Femur (tissue), 1 donor: ENCODE measurements at places on chromosomes 11 and 22.

DNA sequence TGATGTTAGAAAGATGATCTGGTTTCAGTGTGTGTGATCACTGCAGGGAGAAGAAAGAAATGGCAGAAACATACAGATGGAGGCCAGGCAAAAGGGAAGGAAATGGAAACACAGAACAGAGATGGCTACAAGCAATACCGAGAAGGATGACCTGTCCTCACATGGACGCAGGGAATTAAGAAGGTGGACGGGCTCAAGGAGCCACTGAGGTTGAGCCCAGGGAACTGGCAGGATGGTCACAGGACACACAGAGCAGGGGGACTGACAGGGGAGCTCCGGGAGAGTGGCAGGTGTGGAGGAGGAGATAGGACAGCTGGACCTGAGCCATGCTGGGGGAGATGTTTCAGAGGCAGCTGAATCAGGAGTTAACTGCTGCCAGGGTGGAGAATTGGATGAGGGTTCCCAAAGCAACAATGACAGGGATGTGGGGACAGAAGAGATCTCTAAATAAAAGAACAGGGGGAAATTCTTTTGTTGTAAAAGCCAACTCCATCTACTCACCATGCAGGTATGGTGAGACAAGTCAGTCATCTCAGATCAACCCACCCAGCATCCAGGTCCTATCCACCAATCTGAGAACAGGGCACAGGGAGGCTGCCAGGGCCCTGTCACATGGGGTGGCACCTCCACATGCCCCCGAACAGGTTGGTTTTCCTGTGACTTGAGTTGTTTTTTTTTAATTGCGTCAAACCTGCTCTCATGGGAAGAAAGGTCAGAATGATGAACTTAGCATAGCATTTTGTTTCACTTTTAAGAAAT, 26.3 kb downstream of the KLHL22 start:
- no peak for DNase-seq

DNA sequence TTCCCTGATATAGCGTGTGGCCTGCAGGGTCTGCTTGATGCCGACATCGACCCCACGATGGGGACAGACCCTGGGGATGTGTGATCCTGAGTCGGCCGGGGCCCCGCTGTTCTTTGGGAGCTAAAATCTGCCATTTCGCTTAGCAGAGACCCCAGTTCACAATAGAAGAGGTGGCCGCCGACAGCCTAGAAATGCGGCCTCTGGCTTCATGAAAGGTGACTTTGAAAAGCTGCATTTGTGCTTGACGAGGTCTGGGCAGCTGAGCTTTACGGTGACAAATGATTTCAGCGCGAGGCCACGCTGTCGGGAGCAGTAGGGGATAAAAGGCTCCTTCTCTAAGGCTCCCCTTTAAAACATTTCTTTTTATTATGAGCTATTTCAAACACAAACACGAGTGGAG, 71.7 kb downstream of the RPS6KA4 start:
- no peak for DNase-seq

- DNase-seq = no peak
Observed at GRCh38 chr11:9139628-9140357, 48.4 kb upstream of the SCUBE2 start.

DNA sequence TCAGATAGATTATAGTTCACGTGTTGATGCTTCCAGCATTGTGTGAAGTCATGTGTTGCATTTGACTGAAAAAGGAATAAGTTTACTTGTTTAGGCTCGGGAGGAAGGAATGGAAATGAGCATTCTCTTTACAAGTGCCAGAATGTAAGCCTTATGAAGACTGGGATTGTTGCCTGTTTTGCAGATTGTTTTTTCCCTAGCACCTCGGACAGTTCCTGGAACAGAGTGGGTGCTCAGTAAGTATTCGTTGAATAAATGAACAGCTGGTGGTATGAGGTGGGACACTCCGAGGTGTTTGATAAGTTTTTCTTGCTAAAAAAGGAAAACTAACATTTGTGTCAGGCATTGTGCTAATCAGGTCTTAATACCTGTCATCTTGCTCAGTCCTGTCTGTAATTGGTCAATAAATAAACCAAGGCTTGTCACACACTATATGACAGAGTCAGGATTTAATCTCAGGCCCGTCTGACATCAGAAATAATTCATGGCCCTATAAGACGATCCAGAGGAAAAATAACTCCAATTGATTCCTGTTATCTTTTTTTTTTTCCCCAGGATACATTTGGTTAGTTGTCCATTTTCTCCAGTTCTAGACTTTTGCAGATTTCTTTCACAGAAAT, 304.7 kb downstream of the NELL1 start:
- DNase-seq = no peak

DNA sequence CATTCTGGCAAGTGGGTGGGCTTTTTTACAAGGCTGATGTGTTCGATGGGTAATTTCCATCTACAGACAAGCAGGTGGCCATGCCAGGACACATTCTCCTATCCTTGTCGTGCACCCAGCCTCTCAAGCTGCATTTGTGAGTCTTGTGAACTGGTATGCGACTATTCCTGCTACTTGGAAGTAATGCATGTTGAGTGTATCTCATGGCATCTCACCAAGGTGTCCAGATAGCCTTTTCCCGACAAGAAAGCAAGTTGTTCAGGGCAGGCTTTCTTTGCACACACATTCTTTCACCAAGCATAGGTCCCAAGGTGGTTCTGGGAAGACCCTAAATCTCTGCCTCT, 18.8 kb upstream of the SYT13 start:
- no peak for DNase-seq

DNA sequence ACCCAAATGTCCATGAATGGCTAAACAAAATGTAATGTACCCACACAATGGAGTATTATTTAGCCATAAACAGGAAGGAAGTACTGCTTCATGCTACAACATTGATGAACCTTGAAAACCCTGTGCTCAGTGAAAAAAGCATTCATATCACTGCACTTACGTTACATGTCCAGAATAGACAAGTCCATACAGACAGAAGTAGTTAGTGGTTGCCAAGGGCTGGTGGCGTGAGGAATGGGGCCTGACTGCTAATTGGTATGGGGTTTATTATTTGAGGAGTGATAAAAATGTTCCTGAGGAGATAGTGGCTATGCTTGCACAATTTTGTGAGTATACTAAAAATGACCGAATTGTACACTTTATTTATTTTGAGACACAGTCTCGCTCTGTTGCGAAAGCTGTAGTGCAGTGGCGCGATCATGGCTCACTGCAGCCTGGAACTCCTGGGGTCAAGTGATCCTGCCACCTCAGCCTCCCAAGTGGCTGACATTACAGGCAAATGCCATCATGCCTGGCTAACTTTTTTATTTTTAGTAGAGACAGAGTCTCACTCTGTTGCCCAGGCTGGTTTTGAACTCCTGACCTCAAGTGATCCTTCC, 7.7 kb upstream of the SYVN1 start:
- no peak for DNase-seq

GRCh38 chr11:15967966-15968365, 388.4 kb downstream of the SOX6 start:
- no peak for DNase-seq

GRCh38 chr22:41656556-41656955, 32.1 kb downstream of the SNU13 start:
- DNase-seq = no peak

DNA sequence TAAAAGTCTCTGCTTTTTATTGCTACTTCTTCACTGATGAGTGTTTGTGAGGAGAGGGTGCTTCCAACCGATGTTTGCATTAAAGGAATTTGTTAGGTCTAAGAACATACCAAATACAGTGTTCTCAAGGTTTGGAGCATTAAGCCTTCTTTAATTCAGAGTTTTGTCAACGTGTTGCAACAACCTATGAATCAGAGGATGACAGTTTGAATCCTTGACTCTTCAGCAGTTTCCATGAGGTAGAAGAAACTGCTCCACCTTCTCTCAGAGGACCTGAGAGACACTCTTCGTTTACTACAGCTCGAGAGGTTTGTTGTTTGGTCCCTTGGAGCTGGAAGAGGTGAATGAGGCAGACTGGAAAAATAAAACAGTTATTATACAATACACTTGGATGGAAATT, 55.7 kb downstream of the NCAM1 start:
- no peak for DNase-seq

DNA sequence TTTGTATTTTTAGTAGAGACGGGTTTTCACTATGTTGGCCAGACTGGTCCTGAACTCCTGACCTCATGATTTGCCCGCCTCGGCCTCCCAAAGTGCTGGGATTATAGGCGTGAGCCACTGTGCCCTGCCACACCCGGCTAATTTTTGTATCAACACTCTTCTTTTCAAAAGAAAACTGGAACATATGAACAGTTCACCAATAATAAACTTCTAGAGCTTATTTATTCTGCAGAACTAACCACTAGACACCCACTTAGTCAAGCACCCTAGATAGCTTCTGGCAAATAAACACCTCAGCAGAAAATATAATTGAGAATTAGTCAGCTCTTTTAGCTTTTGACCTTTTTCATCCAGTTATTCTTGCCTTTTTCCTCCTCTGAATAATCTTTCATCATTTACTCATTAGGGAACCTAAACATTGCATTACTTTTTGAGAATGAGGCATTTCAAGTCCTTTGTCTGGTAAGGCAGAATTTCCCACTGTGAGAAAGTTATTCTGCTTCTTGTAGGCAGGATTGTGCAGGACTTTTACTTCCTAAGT, 27.3 kb upstream of the TMEM41B start:
- no peak for DNase-seq

DNA sequence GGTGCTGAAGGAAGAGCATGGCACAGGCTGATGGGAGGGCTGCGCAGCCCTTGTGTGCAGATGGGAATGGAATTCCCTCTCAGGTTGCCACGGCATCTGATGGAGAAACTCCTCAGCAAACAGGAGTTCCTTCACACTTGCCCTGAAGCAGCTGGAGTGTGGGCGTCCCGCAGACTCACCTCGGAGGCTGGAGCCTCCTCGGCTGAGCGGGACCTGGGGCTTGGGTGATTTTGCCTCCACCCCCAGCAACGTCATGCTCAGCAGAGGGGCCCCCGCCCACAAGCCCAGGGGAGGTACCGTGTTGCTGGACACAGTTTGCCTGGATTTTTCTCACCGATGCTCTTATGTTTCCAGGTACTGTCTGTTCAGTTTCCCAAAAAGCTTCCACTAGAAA, 63.4 kb downstream of the MYO7A start:
- DNase-seq = no peak
